Stimulated activated CD8-positive, alpha-beta memory T cell treated with anti-CD3 and anti-CD28 coated beads, Interleukin-4, amount 100 ng/mL, for 4 hours (primary cell): ENCODE measurements at places on chromosomes 6 and 20.
A peak's percentile ranks its signal among the peaks of the same experiment; 100 is the strongest.

GRCh38 chr6:147507162-147508041 lies 1.1 kb upstream of the SAMD5 start:
- DNase-seq = no peak

GRCh38 chr6:107115695-107116327 lies 496 bp upstream of the BEND3 start:
- DNase-seq = peak; percentile 9

DNA sequence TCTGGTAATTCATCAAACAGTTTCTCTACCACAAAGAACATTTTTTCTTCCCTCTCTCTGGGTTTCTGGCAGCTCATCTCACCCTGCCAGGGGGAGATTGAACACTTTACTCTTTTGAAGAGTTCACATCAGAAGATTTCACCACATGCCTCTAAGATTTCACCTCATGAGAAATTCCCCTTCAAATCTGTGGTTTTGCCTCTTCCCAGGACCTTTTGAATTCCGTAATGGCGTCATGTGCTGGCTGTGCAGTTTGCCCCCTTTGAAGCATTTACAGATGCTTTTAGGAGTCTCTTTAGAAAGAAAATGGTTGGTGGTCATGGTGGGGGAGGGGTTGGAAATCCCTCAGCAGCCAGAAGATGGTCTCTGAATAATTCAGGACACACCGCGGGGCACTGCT lies 486.1 kb downstream of the QKI start:
- DNase-seq = no peak

- DNase-seq = no peak
Measured at GRCh38 chr6:75299801-75300530, 15.4 kb upstream of the TMEM30A start.

DNA sequence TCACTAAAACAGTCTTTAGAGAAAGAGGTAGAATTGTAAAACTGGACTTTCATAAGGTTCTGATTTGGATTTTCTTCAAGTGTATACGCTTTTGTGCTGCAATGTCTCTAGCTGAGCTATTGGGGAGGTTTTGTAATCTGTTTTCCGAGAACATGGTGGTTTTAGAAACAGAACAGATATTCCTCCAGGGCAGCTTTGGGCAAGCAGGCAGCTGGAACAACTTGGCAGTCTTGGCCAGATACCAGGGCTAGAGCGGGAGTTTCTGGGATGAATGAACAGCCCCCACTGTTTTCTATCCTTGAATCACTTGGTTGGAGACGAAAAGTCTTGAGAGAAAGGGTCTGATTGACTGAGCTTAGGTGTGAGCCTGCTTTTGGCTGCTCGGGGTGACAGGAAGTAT lies 17.1 kb upstream of the ARMC2 start:
- DNase-seq = no peak

- DNase-seq = no peak
Measured at GRCh38 chr6:160070427-160070826, 51.2 kb upstream of the SLC22A1 start.

GRCh38 chr6:55798571-55798970 lies 76.8 kb downstream of the BMP5 start:
- DNase-seq = no peak

DNA sequence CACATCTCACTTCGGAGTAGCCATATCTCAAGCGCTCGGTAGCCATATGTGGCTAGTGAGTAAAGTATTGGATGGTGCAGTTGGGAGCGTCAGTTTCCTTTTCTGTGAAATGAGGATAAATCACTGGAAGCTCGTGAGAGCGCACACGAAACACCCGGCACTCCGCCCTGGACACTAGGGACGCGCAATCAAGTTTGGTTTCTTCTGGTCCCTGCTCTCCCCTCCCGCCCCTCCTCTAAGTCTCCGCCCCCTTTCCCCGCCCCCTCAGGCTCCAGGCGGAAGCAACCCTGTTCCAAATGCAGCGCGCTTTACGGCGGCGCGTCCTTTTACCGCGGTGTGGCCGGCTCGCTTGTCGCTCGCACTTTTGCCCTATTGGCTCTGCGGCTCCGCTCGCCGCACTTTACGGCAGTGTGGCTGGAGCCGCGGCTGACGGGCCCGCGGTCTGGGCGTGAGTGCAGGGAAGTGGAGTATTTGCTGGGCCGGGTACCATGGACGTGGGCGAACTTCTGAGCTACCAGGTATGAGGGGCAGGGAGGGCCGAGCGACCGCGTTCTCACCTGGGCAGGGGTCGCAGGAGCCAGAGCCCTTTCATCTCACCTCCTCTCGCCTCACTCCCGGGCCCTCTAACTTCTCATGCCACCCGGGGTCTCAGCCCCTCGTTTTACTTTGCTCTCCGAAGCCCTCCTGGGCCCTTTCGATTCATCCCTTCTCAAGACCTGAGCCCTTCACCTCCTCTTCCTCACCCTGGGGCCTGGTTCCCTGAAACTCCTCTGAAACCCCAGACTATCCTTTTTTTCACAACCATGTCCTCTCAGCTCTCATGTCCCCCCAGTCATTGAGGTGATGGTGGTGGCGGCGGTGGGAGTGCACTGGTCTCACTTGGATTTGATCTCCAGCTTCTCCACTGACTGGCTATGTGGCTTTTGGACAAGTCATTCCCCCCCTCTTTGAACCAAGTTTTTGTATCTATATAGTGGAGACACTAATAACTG lies at the start of gene CTNNBL1:
TSS of gene CTNNBL1 (plus strand) at position 396 of the 992 bp plus-strand sequence. CDS start at position 489, 93 bp downstream.
- peak; percentile 96 for DNase-seq

DNA sequence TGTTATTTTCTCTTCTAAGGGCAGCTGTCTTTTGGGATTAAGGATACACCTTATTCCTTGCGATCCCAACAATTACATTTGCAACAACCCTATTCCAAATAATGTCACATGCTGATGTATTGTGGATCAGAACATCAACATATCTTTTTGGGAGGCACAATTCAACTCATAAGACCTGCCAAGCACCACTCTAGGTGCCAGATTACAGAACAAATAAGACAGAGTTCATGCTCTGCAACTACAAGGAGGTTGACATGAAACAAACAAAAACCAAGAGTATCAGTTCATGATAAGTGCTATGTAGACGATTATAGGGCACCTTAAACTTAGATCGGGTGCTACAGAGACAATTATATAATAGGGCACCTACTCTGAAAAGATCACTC lies 203.2 kb upstream of the SGK1 start:
- DNase-seq = no peak

- DNase-seq = no peak
Measured at GRCh38 chr6:167214206-167214605, 56.4 kb upstream of the GPR31 start.

DNA sequence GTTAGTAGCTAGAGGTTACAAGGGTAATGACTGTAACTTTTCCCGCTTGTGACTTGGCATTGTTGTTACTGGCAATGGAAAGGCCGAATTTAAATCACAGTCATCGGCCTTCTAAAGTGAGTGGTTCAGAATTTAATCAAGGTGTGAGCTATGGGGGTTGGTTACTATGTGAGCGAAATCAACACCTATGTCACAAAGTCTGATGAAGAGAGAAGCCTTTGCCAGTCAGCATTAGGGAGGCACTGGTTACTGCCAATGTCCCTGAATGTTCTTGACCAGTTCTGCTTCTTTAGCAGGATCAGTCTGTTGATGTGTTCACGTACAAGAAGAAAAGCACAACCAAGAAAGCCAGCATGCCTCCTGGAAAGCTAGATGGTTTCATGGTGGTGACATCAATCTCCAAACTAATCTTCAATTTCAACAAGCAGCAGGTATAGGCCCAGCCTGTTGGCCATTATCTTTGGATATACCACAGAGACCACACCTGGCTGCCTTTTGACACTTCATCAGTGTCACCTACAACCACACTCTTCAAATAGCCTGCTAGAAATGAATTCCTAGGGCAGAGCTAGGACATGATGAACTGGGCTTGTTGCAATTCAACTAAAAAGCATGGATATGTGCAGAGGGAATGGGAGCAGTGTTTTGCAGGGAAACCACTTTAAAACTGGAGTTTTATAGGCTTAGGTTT lies 17.2 kb downstream of the SAMD5 start:
- DNase-seq = no peak

GRCh38 chr6:159084493-159085091 lies 39.8 kb upstream of the TAGAP start:
- no peak for DNase-seq

DNA sequence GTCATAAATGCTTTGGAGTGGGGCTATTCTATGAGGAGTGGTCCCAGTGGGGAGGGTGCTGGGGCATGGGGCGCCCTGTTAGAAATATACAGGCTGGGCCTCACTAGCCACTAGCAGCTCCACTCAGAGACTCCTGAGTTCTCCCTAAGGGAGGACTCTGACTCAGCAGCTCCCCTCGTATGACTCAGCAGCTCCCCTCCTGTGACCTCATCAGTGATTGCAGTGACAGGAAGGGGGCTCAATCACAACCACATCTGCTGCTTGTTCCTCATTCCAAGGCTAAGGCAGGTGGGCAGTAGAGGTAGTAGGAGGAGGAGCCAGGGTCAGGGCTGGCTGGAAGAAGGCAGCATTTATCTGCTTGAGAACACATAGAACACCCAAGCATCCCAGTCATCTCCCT lies 73.7 kb downstream of the PRND start:
- no peak for DNase-seq

DNA sequence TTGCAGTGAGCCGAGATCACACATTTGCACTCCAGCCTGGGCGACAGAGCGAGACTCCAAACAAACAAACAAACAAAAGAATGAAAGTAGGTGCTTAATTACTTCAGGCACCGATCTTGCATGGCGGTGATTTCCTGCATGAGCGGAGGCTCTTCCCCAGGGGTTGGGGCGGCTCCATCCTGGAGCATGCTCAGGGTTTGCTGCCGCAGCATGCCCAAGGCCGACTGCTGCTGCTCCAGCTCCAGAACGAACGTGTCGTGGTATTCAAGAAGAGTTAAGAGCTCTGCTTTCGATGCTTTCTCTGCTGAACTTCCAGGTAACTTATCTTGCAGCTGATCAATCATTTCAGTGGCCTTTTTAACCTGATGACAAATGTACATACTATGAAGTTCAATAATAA lies 313.8 kb downstream of the SYNE1 start:
- DNase-seq = no peak

DNA sequence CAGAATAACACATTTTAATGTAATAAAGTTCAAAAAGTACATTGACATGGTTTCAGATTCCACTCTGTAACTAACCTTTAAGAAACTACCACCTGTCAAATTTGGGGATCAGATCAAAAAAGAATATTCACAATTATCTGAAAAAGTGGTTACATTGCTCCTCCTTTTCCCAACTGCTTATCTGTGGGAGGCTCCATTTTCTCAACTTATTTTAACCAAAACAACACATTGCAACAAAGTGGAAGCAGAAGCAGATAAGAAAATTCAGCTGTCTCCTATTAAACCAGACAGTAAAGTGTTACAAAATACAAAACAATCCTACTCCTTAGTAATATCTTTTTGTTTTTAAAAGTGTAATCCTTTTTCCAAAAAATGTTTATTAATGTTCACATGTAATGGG lies 61.4 kb downstream of the PDSS2 start:
- no peak for DNase-seq

GRCh38 chr20:13402986-13403385 lies 181.9 kb downstream of the ISM1 start:
- no peak for DNase-seq

DNA sequence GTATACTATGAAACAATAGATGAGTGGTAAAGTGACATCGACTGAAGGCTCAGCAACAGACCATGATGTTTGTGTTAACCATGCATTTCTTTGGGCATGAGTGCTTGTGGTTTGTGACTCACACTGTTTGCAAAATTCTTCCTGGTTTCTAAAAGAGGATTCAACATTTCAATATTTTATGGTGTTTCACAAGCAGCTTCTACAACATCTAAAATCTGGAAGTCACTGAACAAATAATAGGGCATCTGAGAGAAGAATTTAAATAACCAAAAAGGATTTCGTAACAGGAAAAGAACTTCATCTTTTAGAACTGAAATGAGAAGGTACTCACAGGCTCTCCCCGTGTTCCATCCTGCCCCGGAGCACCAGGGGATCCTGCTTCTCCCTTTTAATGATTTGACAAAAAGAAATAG lies 146.2 kb downstream of the COL21A1 start:
- DNase-seq = no peak

DNA sequence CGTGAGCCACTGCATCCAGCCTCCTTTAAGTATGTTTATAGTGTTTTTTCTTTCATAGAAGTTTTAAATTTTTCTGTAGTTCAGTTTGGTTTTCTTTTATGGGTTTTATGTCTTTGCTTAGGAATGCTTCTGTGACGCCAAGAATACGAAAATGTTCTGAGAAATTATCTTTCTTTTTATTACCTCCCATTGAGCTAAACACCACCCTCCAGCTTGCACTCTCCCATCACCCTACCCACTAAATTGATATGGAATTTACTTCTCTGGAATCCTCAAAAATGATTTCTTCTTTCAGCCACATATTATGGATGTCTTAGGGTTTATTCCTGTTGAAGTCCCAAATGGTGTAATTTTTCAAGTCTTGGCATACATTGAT lies 38.1 kb downstream of the JARID2 start:
- no peak for DNase-seq

DNA sequence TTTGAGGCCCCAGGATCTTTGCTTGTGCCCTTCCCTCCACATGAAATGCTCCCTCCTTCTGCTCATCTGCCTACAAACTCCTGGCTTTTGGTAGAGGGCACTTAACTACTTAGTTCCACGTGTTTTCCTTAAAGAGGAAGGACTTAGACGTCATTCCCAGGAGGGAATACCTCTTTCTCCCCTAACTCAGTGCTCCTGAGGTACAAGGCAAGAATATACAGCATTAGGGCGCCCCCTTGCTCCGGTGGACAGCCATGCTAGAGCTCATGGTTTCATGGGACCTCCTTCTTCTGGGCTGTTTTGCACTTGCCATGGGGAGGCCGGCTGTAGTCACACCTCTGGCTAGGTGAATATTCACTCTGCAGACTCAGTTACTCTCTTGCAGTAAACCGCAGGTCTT lies 93.8 kb upstream of the LY86 start:
- DNase-seq = no peak

GRCh38 chr6:2666906-2667575 lies 83.7 kb downstream of the MYLK4 start:
- DNase-seq = no peak

DNA sequence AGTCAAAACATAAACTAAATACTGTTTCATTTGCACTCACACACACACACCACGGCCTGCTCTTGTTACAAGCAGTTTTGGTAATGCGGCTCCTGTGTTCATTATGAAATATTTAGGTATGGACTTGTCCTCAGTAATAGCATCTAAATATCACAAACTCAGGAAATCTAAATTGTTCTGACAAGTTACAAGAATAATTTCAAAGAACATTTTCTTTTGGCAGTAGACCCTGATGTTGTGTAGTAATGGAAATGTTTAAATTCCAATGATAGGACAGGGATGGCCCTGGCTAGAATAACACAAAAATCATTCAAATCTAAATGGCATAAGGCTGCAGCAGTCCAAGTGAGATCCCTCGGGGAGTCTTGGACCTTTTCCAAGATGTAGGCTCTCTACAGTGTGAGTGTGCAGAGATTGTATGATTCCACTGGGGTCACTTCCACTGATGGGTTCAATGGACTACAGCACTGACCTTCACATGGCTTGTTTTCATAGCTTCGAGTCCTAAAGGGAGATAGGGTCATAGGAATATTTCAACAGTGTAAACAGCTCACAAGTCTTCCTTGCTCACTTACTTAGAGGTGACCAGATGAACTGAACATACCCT lies 210.6 kb upstream of the PLCB4 start:
- DNase-seq = no peak

GRCh38 chr6:139853302-139853992 lies 479.0 kb upstream of the CITED2 start:
- no peak for DNase-seq
